Omental fat pad (tissue), 4 donors: ENCODE measurements at places on chromosomes 4 and X. TPM values are rescaled to one million over a fixed set of nuclear protein-coding genes. Genes with fewer than 3 reads are reported as not detected.

Gene CYP2U1
- total RNA-seq, result 9.2 TPM

Gene PIM2
- total RNA-seq, result 13.3 TPM

Gene GAGE12E
- total RNA-seq, result not detected

Gene MED28
- total RNA-seq, result 12.1 TPM

Gene DKK2
- total RNA-seq, result 0.50 TPM

Gene MAGED4
- 0.84 TPM for total RNA-seq

Gene MPP1
- 47.7 TPM for total RNA-seq

Gene GAB1
- 29.8 TPM for total RNA-seq

Gene DCAF4L1
- total RNA-seq, result 0.47 TPM

Gene HPSE
- 10.9 TPM for total RNA-seq

Gene ANXA10
- total RNA-seq, result not detected

Gene DSPP
- not detected for total RNA-seq

Gene SH3BGRL
- total RNA-seq, result 106 TPM

Gene HTN3
- not detected for total RNA-seq

Gene MAGEA4
- total RNA-seq, result not detected

Gene TNIP3
- 1.7 TPM for total RNA-seq

Gene KIT
- 9.8 TPM for total RNA-seq

Gene ZCCHC13
- total RNA-seq, result not detected

Gene ERCC6L
- total RNA-seq, result not detected

Gene GPR34
- 54.5 TPM for total RNA-seq

Gene NMU
- total RNA-seq, result not detected

Gene IL13RA2
- 2.9 TPM for total RNA-seq

Gene SPANXN4
- total RNA-seq, result not detected

Gene ZNF157
- not detected for total RNA-seq

Gene PCDH10
- not detected for total RNA-seq

Gene CLDN22
- not detected for total RNA-seq

Gene CCSER1
- total RNA-seq, result 8.9 TPM

Gene PABPC1L2A
- not detected for total RNA-seq

Gene TLR2
- total RNA-seq, result 80.3 TPM

Gene FDCSP
- total RNA-seq, result not detected

Gene ENPEP
- 7.5 TPM for total RNA-seq

Gene FGF2
- 22.0 TPM for total RNA-seq
